ENCODE measurements at places on chromosomes 11 and 22.

DNA sequence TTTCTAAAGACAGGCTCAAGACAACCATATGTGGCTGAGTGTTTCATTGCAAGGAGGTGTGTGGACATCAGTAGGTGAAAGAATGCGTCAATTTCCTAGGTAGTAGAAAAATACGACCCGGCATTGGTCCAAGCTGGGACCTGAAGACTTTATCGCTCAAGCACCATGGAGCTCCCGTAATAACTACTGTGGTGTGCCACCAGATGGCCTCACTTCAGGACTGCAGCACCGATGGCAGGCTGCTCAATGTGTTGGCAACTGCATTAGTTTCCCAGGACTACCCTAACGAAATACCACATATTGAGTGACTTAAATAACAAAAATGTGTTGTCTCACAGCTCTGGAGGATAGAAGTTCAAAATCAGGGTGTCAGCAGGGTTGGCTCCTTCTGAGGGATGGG is 72.4 kb upstream of the FAT3 start:
- DNase-seq, result no peak

DNA sequence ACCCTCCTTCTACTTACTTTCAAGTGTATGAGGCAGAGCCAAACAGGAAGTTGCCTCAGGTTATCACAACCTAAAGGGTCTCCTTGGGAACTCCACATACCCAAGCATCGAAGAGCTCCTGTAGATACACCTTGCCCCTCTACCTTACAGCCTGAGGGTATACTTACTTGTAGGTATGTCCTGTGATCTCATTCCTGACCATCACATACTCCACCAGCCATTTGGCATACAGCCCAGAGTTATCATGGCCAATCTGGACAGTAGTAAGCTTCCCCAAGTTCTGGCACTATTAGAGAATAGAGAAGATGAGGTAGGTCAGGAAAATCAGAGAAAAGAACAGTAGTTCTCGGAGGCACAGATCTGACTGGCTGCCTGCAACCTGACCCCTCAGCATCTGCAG is 53.4 kb upstream of the SCUBE2 start:
- no peak for DNase-seq

GRCh38 chr22:32583921-32584335 is 109.3 kb downstream of the FBXO7 start:
- no peak for DNase-seq

DNA sequence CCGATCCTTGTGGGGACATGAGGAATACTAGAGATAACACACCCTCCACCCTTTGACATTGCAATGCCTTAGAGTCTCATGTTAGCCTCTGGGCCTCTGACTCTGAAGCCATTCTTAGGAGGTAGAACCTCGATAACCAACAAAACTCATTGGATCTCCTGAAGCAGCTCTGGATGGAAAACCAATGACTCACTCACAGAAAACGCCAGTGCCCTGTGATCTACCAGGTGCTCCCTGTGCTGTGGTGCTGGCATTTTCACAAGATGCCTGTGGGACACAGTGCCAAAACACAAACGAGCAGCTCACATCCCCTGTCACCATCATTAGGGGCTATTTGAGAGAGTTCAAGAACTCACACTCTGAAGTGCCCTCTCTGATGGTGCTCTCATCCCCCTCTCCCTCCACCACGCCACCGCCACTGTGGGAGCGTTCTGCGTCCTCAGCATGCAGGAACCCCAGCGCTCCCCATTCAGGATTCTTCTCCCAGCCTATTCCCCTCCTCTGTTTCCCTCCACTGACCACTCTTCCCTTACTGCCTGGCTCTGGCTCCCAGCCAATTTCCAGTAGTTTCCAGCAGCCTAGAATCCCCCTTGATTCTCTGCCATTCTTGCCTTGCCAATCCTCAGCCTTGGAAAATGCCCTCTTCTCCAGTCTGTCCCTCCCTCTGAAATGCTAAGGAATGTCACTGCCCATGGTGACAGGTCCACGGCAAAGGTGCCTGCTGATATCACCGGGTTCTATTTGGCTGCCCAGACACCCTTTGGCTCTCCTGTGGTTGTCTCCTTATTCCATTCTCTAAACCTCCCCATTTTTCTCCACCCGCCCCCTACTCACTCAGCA is 4.7 kb upstream of the POLD4 start:
- no peak for DNase-seq

DNA sequence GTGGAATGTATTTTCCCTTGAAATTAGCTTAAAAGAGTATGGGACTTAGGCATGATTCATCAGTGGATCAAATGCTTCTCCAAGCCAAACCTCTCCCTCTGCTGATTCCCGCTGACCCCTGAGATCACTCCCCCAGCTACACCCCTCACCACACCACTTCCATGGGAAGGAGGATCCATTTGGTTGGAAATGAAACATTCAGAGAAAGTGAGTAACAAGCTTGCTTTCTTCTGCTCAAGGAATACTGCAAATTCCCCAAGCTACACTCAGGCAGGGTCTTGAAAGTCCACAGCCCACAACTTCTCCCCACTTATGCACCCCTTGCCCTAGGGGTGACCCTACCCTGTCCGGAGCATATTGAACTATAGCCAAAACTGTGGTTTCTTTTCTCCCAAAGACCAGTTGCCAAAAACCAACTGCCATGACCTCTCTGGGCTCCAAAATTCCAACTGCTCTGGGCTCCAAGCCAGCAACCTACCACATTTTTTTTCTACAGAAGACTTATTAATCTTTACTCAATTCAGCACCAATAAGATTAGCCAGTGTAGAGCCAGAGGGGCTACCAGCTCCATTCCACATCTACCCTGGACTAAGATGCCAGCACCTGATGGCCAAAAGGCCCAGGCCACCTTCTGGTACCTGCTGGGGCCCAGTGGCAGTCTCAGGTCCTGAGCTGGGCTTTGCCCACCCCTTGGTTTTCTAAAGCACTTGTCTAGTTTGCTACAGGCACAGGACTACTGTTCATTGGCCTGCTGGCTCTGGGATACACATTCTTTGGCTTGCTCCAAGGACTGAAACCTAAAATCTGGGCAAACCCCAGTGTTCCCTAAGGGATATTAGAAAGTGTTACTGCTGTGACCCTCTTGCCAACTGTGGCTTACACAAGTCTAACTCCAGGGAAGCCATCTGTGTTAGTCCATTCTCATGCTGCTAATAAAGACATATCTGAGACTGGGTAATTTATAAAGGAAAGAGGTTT is 101.1 kb downstream of the MICAL3 start:
- peak; percentile 61 for DNase-seq

GRCh38 chr11:114296605-114297372 is 590 bp downstream of the NNMT start:
- DNase-seq, result no peak

GRCh38 chr11:8097468-8097867 is 16.5 kb downstream of the TUB start:
- no peak for DNase-seq

DNA sequence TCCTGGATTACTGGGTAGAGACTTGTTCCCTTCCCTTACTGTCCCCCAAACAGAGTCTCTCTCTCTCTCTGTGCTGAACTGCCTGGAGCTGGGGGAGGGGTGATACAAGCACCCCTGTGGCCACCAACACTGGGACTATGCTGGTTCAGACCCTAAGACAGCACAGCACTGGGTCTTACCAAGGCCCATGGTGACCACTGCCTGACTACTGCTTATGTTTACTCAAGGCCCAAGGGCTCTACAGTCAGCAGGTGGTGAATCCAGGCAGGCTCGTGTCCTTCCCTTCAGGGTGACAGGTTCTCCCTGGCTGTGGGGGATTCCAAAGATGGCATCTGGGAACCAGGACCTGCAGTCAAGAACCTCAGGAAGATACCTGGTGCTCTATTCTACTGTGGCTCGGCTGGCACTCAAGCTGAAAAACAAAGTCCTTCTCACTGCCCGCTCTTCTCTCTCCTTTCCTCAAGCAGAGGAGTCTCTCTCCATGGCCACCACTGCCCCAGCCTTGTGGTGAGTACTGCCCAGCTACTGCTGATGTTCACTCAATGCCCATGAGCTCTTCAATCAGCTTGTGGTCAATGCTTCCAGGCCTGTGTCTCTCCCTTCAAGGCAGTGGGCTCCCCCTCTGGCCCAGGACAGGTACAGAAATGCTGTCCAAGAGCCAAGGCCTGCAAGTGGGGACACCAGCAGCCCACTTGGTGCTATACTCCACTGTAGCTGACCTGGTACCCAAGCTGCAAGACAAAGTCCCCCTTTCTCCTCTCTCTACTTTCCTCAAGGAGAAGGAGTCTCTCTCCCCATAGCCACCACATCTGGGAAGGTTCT is 41.8 kb upstream of the SHANK2 start:
- DNase-seq, result no peak
